ENCODE measurements at places on chromosomes 1 and 21.

DNA sequence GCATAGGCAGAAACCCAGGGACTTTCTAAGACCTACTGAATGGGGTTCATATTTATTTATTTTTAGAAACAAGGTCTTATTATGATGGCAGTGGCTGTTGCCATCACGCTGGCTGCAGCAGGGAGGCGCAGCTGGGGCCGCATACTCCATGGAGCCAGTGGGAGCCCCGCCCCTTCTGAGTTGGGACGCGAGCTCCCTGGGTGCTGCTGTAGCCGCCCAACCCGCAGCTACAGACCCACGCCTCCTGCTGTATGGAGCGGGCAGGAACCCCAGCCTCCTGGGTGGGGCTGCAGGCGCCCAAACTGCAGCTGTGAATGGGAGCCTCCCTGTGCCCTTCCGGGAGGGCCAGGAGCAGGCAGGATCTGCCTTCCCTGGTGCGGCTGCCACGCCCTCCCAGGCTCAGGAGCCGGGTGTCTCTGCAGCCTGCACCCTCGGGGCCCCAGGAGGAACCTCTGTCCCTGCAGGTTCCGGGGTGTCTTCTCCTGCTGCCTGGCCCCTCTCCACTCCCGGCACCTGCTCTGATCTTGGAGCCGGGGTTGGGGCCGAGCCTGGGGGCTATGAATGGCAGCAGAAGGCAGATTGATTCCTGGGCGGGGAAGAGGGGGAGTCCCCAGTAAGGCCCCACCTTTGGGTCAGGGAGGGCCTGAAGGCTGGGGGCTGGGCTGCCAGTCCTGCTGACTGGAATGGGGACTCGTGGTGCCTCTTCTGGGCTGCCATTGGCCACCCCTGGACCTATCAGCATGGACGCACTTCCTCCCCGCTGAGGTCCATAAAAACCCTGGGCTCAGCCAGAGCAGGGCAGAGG is 66.5 kb upstream of the LRRN2 start:
- no peak for DNase-seq

DNA sequence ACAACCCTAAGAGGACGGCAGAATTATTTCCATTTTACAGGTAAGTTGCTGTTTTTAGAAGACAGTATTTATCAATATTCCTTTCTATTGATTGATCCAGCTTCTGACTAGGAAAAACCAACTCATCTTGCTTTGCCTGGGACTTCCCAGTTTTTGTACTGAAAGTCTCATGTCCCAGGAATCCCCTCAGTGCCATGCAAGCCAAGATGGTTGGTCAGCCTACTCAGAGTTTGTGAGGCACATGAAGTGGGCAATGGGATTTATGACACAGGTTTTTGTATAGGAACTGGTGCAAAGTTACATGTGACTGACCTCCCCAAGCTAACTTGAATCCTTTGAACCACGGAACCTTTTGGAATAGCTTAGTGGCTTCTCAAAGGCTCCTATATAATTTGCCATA is 45.5 kb downstream of the GNG12 start:
- DNase-seq: no peak

GRCh38 chr1:168585937-168586336 is 9.5 kb downstream of the XCL1 start:
- DNase-seq: no peak

DNA sequence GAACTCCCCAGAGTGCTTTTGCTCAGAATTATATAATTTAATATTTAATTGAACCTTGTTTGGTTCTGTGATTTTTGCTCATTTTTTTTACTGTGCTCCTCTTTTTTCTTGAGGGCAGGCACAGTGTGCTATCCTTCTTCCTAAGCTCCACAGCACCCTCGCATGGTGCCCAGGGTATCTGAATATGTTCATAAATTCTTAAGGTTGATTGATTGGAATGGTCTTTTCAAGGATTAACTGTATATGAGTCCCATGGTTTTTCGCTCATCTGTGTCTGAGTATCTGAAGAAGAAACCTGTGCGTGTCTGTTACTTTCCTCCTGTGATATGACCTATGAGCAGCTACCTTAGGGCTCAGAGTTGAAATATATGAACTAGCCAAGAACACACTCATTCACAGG is 393.7 kb downstream of the HLX start:
- DNase-seq: no peak

- DNase-seq: no peak
Measured at GRCh38 chr1:48558366-48558765, 86.4 kb upstream of the SPATA6 start.

DNA sequence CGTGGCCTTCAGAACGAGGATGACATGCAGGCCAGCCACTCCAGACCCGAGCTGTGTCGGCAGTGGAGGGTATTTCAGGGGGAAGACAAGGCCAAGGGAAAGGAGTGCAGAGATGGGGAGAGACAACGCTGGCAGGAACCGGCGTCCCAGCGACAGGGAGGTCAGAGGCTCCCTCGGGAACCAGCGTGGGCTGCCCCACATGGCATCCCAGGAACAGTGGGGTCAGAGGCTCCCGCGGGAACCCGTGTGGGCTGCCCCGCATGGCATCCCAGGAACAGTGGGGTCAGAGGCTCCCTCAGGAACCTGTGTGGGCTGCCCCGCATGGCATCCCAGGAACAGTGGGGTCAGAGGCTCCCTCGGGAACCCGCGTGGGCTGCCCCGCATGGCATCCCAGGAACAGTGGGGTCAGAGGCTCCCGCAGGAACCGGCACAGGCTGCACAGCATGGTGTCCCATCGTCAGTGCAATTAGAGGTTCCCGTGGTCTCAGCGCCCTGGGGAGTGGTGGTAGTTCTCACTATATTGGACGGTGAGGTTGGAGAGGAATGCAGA is 43.0 kb downstream of the SLC19A1 start:
- no peak for DNase-seq

DNA sequence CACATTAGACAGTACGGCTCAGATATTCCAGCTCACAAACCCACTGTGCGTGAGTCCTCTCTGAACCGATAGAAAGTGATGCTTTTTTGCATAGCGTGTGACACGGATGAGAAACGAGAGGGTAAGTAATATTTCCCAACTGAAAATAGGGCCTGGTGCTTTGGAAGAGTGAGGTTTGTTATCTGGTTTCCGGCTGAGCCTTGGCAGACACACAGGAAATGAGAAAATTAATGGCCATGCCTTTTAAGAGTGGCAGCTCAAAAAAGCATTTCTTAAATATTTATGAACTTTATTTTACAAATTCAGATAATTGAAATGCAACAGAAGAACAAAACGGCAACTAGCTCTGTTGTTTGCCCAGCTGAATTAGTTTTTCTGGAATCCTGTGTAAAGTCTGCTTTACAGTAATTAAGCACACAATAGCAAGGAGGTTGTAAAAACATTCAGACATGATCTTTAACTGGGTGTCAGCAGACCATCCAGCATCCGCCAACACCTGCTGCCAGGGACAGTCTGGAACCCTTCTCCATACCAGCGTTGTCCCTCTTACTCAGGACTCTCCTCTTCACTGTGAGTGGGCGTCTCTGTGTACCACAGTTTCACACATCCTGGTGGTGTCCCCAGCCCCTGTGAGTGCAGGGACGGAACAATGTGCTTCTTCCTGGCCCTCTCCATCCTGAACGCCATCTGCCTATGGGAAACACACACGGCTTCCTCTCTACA is 155.4 kb downstream of the PGBD5 start:
- no peak for DNase-seq

- DNase-seq: no peak
Measured at GRCh38 chr1:199759268-199759730, 268.2 kb upstream of the NR5A2 start.

GRCh38 chr1:15422871-15423270 is 13.2 kb downstream of the EFHD2 start:
- DNase-seq: no peak
